Stimulated activated CD4-positive, alpha-beta T cell treated with anti-CD3 and anti-CD28 coated beads, Interleukin-15, amount 100 ng/mL, for 1 hour (primary cell): ENCODE measurements at places on chromosomes 1 and 21.

DNA sequence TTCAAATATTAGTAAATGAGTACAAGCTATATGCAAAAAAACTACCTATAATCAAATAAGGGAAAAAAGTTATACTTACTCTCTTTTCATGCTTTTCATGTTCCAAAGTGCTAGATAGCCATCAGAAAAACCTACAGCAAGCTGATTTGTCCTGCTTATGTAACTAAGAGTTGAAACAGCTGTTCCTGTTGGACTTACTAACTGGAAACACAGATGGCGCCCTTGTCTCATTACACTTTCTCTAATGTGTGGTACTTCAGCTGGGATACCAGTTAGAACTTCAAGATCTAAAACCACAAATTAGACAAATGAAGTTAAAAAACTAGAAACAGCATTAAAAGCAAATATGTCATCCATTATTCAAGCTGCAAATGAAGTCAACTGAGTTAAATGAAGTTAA, 24.3 kb downstream of the AHCTF1 start:
- no peak for DNase-seq

DNA sequence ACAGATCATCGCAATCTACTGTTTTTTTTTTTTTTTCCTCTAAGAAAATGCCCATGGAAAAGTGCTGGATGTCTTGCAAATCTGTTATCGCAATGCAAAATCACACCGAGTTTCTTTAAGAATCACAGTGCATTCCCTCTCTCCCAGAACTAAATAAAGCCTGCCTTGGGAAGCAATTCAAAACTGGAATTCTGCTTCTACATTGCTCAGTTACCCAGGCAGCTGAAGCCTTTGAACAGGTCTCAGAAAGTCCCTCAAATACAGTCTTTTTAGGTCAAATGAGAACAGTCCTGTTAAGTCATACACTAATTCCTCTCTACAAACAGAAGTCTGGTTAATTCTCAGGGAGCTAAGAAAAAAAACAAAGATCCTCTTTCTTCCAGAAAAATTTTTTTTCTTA, 46.3 kb downstream of the SLC30A10 start:
- no peak for DNase-seq

GRCh38 chr1:27403931-27404330, 11.5 kb downstream of the GPR3 start:
- DNase-seq: no peak

GRCh38 chr1:116916533-116917445, 7.1 kb downstream of the PTGFRN start:
- DNase-seq: no peak

GRCh38 chr1:205481218-205481617, 23.3 kb upstream of the CDK18 start:
- DNase-seq: no peak

- DNase-seq: no peak
These were observed 20.5 kb upstream of the THRAP3 start for GRCh38 chr1:36203554-36204346.

GRCh38 chr1:112304126-112304525, 91.9 kb upstream of the CTTNBP2NL start:
- DNase-seq: no peak

- no peak for DNase-seq
These were observed 523.5 kb upstream of the ADGRL4 start for GRCh38 chr1:79530055-79530454.

DNA sequence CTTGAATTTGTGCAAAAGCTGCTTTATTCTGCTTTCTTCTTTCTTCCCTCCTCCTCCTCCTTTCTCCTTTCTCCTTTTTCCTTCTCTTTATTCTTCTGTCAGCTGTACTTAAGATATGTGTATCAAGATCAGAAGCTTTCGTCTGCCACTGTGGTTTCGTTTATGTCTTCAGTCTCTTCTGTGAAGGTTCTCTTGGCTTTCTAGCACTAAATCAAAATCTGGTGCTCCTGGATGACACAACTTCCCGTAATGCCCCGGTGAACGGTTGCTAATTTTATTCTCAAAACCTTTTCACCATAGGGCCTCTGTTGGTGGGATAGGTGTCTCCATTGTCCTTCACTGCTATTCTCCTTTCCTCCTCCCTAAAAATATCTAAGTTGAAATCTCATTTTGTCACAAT, 5.0 kb downstream of the ATF6 start:
- no peak for DNase-seq

GRCh38 chr1:29458737-29459619, 222.7 kb downstream of the PTPRU start:
- DNase-seq: no peak

DNA sequence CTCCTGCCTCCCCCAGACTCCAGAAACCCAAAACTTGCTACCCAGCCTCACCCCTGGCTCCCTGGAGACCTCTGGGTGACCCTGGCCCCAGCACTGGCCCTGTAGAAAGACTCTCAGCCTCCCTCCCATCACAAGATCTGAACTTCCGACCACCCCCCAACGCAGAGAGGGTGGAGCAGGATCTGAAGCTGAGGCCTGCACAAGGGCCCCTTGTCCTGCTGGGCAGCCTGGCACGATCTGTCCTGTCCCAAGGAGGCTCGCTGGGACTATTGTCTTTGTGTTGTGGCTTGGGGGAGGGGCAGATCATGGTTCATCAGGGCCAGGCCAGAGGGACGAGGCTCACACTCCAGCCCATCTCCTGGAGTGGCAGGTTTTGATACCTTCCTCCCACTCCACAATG, 20.0 kb downstream of the PHLDA3 start:
- DNase-seq: no peak

- DNase-seq: no peak
These were observed 42.1 kb upstream of the MPZL1 start for GRCh38 chr1:167679714-167680113.

GRCh38 chr1:245118806-245119205, 36.0 kb upstream of the KIF26B start:
- DNase-seq: no peak

GRCh38 chr1:70486676-70487458, 75.8 kb downstream of the CTH start:
- DNase-seq: no peak

- no peak for DNase-seq
These were observed 76.3 kb downstream of the PSMG1 start for GRCh38 chr21:39106881-39107462.

GRCh38 chr1:226510453-226510852, 38.1 kb upstream of the STUM start:
- DNase-seq: no peak

- DNase-seq: no peak
These were observed 67.3 kb upstream of the AKT3 start for GRCh38 chr1:243917177-243917862.

DNA sequence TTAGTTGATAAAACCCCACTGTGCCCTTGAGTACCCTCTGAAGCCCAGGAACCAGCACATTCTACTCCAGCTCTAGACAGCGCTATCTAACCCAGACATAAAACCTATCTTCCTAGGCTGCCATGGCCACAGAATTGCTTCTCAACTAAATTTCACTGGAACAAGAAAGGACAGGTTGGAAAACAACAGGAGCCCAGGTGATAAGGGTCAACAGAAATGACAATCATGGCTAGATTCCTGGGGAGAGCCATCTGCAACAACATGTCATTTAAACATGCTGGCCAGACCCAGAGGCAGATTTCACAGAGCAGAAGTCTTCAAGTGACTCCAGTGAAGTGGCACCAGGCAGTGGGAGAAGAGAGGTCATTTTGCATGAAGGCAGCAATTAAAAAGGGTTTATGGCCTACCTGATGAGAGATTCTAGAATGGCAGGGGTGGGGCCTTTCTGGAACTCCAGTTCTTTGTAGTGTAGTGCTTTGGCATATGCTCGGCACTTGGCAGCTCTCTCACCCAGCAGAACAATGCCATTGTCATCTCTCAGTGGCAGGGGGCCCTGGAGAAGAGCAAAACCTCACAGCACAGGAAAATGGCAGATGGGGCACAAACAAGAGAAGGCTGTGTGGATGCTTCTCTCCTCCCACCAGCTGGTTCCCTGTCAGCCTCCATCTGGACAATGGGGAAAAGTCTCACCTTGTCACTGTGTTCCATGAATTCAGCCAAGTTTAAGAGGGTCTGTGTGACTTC, 9.9 kb downstream of the ANGPTL7 start:
- DNase-seq: no peak

GRCh38 chr1:39960431-39960958, 5.5 kb downstream of the MFSD2A start:
- no peak for DNase-seq

DNA sequence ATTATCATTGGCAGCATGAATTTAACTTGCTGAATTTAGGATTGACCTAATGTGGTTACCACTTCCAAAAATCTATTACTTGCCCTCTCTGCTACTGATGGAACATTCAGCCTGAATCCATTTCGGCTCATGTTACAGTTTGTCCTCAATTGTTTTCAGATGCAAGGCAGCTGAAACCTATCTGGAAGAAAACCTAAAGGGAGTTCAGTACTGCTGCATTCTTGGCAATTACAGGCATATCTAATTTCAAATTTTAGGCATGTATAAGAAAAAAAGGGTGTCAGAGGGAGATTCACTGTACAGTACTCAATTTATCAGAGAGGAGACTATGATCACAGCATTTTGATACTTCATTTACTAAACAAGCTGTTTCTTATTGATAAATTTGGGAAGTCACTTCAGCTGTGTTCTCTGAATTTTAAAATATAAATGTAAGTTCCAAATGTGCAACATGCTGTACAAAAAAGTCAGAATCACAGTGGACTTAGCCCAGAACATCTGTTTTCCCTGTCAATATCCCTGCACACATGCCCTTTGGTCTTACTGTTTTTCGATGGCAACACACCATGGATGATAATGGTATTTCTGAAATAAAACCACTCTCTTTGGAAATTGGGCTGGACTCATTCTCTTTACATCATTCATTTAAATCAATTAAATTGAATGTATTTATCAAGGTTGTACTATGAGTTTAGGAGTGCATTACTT, 651.6 kb upstream of the ADGRL4 start:
- no peak for DNase-seq

- DNase-seq: no peak
These were observed 26.3 kb upstream of the TRAPPC10 start for GRCh38 chr21:43985690-43986251.

DNA sequence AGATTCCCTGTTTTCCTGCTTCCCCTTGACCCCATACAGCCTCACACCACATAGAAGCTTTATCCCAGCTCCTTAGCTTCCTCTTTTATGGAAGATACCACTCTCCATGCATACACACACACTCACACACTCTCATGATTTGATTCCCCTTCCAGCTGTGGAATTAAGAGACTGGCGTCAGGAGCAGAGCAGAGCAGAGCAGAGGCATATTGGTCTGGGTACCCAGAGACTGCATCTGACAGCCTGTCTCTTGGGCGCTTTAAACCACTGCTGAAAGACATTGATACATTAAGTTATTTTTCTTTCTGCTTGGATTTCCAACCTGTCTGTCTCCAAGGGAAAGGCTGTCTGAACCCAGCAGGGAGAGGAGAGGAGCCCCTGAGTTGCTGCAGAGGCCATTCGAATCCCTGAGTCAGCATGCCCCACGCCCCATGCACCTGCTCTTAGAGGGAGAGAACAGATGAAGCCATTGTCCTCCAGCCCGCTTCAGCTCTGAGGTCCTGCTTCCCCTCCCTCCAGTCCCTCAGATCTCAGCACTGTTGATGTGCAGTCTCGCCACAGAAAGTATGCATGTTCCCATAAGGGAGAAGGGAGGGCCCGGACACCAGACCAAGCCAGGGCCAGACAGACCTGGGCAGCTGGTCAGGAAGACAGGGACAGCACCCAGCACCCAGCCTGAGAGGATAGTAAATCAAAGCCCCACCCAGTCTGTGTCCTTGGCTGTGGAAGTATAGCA, 66.7 kb upstream of the GJB5 start:
- no peak for DNase-seq

- peak; percentile 66 for DNase-seq
These were observed at the start of gene MX2 for GRCh38 chr21:41361786-41362604. TSS of gene MX2 (plus strand) at chr21:41362027. CDS start at chr21:41376907, 14,880 bp downstream.

DNA sequence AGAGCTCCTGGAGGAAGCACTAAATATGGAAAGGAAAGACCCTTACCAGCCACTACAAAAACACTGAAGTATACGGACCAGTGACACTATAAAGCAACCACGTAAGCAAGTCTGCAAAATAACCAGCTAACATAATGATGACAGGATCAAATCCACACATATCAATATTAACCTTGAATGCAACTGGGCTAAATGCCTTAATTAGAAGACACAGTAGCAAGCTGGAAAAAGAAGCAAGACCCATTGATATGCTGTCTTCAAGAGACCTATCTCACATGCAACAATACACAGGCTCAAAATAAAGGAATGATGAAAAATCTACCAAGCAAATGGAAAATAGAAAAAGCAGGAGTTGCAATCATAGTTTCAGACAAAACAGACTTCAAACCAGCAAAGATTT, 31.0 kb downstream of the C1orf185 start:
- no peak for DNase-seq

DNA sequence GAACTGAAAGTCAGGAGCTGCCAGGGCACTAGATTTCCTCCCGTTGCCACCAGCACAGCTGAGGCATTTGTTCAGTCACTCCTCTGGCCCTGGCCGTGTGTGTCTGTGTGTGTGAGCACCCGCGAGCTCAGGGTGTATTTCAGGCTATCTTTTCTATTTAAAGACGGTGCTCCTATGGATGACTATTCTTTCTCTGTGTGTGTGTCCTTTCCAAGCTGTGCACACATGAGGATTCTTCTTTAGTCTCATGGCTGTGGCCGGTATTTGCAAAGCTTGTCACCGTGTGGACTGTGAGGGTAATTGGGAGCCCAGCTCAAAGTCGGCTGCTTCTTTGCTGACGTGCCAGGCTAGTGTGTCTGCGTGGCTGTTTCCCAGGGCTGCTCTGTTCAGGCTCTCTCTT, 3.0 kb upstream of the KCND3 start:
- DNase-seq: no peak

- no peak for DNase-seq
These were observed 54.4 kb upstream of the C1orf174 start for GRCh38 chr1:3954170-3955169.

GRCh38 chr1:217369271-217369981, 261.5 kb downstream of the GPATCH2 start:
- no peak for DNase-seq

GRCh38 chr1:225146478-225146877, 217.0 kb downstream of the DNAH14 start:
- DNase-seq: no peak

- DNase-seq: no peak
These were observed 17.3 kb downstream of the C8B start for GRCh38 chr1:56948403-56949023.

DNA sequence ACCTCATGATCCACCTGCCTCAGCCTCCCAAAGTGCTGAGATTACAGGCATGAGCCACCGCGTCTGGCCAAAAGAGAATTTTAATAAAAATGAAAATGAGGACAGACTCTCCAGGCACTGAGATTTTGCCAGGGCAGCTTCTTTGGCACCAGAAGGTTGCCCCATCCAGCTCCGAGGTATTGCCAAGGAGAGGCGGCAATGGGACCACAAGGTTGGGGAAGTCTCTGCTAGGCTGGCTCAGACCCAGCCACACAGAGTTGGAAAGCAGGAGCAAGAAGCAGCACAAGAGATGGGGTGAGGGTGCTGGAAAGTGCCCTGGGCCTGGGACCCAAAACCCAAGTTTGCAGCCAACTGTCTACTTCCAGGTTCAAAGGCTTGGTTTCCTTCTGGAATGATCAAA, 200.9 kb downstream of the HHIPL2 start:
- no peak for DNase-seq
